ENCODE measurements at places on chromosomes 2 and 18.

GRCh38 chr2:207465894-207466293, 63.9 kb upstream of the CREB1 start:
- no peak for DNase-seq

DNA sequence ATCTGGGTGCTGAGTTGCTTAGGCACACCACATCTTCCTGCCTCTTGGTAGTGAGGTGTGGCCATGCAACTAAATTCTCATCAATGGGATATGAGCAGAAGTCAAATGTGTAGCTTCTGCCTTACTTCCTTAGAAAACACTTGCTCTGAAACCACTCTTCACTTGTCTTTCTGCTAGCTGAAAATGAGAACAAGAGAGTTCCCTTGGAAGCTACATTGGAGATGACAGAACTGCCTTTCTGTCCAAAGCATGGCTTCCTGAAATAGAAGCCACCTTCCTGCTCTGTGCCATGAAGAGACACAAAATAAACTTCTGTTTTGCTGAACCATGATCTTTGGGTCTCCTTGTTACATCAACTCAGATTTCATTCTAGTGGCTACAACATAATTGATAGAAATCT, 659.9 kb downstream of the IRS1 start:
- DNase-seq, result no peak

GRCh38 chr2:137977790-137978189, 13.5 kb downstream of the HNMT start:
- no peak for DNase-seq

DNA sequence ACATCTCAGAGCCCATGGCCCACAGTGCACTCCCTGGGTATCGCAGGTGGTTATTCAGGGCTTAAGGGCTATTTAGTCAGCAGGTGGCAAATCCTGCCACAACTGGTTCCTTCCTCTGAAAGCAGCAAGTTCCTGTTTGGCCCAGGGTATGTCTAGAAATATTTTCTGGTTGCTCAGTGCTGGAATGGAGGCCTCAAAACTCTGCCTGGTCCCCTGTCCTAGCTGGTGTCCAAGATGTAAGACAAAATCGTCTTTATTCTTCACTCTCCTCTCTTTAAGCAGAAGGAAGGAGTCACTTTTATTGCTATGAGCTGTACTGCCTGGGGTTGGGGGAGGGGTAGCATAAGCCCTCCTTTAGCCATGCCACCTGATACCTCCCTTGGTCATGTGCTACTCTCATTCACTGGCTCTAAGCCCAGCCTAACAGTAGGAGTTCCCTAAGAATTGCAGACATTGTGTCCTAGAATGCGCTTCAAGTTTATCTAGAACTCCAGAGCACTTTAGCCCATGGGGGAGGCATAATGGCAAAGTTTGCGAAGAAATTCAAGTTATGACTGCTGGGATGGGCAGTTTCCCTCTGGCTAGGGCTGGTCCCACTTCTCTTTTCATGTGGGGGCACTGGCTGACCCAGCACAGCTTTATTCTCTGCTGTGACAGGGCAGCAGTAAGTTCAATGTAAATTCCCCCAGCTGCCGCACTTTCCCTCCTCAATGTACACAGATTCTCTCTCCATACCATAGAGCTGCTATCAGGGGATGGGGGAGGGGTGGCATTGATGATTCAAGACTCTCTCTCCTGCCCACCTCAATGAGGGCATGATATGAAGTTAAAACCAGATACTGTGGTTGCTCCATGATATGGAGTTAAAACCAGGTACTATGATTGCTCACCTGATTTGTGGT, 27.1 kb upstream of the CWC22 start:
- no peak for DNase-seq
